ENCODE measurements at places on chromosomes 12 and 14.

- DNase-seq = no peak
These were observed 222.2 kb downstream of the SEC23A start for GRCh38 chr14:38880643-38881524.

GRCh38 chr12:62347922-62348650 is 87.9 kb downstream of the USP15 start:
- DNase-seq = no peak

GRCh38 chr12:56880125-56880992 is 53.8 kb downstream of the SDR9C7 start:
- no peak for DNase-seq

DNA sequence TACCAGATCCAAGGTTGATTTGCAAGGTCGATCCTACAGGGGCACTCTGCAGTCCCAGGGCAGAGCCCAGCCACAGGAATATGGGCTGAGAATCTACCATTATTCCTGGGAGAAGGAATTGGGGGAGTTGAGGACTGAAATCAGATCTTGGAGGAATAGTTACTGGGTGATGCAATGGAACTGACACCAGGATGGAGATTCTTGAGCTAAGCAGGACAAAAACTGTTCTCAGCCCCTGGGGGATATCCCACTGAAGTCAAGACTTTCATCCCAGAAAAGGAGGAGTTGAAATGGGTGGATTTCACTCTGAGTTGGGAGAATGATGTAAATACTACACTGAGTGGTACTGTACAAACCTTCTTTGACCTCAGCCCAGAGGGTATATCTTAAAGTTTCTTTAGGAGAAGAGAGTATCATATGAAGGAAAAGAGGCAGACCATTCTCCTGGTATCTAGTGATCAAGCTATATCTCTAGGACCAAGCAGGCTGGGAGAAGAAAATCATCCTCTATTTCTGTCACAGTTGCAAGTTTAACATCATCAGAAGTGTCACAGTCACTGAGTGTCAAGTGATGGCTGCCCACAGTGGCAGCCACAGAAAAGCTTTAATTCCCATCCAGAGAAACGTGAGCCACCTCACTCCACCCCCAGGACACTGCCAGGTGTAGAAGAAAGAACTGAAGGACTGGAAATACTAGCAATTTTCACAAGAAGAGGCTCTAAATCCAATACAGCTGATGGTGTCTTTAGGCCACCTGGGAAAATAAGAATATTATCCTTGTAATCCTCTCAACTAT is 181.9 kb downstream of the NUAK1 start:
- DNase-seq = no peak

- no peak for DNase-seq
These were observed 54.6 kb upstream of the PTGR2 start for GRCh38 chr14:73796893-73797542.

GRCh38 chr14:63344336-63344735 is 25.6 kb upstream of the GPHB5 start:
- DNase-seq = no peak
